ENCODE measurements at places on chromosomes 7 and 10.

GRCh38 chr7:101985903-101986734 lies 168.7 kb downstream of the CUX1 start:
- no peak for DNase-seq

DNA sequence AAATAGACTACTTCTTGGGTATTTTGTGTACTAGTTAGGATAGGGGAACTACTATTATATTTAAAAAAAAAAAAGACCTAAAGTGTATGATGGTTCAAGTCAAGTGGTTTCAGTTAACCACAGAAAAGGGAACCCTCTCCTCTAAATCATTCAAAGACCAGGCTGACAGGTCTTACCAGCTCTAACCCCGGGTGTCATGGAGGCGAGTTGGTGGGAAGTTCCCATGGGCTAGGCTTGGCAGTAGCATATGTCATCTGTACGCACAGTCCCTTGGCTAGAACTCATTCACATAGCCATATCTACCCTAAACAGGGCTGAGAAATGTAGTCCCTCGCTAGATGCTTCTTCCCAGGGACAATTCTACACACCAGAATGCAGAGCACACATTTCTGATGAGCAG lies 37.7 kb upstream of the KCNMA1 start:
- peak; percentile 90 for DNase-seq

GRCh38 chr7:30468791-30469190 lies 9.8 kb downstream of the NOD1 start:
- no peak for DNase-seq

DNA sequence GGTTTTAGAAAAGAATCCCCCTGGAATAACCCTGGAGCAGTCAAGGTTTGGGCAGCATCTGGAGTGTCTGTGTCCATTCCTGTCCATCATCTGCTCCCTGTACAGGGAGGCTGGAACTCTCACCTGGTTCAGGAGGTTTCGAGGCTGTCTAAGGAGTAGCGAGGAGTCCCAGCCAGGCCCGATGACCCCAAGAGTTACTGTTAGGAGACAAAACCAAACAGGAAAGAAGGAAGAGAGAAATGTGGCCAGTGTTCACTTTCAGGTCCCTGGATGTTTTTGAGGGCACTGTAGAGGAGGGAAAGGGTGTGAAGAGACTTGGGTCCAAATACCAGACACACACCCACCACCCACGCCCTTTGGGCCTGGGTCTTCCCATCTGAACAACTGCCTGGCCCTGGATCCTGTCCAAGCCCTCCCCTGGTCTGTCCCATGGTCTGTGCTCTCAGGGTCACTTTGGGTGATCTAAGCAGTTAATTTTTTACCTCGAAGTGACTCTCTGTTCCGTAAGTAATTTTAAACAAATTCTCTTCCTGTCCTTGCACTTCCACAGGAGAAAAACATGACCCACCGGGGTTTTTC lies 117.1 kb downstream of the ZMIZ1 start:
- no peak for DNase-seq

- no peak for DNase-seq
Observed at GRCh38 chr10:30383356-30383755, 34.3 kb upstream of the MTPAP start.

DNA sequence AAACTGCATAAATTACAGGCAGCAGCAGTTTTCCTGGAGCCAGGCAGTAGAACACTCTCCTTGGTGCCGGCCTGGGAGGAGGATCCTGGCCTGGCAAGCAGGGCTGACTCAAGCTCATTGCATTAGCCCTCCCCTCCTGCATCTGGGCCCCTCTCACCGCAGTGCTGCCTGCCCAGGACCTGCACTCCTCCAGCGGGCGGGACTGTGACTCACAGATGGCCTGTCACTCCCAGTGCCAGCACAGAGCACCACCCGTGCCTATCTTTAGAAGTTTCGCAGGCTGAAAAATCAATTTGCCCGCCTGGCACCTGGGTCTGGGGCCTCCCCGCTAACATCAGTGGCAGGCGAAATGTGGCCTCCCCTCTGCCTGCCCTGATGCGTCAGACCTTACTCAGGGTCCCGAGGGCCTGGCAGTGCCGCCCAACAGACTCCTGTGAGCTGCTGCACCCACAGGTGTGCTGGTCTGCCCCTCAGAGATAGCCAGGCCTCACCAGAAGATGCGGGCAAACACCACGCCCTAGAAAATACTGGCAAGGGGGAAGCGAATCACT lies 123.8 kb downstream of the KCNMA1 start:
- no peak for DNase-seq

- DNase-seq: no peak
Observed at GRCh38 chr10:9579110-9579705, 1438.5 kb upstream of the CELF2 start.

GRCh38 chr7:143383642-143383957 lies 2.5 kb downstream of the ZYX start:
- DNase-seq: no peak

GRCh38 chr10:133257489-133258065 lies 19.1 kb downstream of the ADAM8 start:
- no peak for DNase-seq

DNA sequence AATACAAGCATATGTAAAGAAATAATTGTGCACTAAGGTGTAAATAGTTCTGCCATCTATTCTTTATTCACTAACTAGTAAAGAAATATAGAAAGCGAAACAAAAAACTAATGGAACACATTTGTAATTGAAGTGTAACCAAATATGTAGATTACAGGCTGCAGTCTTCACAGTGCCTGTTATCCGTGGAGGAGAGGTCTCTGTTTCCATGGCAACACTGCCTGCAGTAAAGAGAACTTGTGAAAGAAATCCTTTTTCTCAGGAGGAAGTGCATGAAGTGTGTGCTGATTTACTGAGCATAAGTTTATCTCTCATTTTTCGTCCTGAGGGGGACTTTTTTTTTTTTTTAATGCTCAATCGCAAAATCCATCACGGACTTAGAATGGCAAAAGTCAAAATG lies 102.5 kb downstream of the APBB1IP start:
- DNase-seq: no peak

GRCh38 chr10:29408847-29409240 lies 120.0 kb downstream of the LYZL1 start:
- DNase-seq: no peak

GRCh38 chr10:31760674-31761081 lies 168.0 kb downstream of the ARHGAP12 start:
- DNase-seq: peak; percentile 13

- no peak for DNase-seq
Observed at GRCh38 chr10:52226197-52226847, 87.8 kb upstream of the DKK1 start.

GRCh38 chr7:100566018-100566531 lies 7.6 kb downstream of the SAP25 start:
- no peak for DNase-seq

DNA sequence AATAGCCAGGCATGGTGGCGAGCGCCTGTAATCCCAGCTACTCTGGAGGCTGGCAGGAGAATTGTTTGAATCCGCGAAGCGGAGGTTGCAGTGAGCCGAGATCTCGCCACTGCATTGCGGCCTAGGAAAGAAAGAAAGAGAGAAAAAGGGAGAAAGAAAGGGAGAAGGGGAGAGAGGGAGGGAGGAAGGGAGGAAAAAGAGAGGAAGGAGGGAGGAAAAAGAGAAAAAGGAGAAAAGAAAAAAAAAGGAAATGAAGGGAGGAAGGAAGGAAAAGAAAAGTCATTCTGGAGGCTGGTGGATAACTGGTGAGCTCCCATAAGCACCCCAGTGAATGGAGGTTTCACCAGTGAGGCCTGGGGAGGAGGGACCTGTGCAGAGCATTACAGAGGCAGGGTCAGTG lies 7.6 kb upstream of the OGDHL start:
- no peak for DNase-seq

GRCh38 chr10:27147701-27148100 lies 6.5 kb downstream of the YME1L1 start:
- no peak for DNase-seq

GRCh38 chr10:18204039-18204835 lies 64.0 kb downstream of the CACNB2 start:
- peak; percentile 97 for DNase-seq

DNA sequence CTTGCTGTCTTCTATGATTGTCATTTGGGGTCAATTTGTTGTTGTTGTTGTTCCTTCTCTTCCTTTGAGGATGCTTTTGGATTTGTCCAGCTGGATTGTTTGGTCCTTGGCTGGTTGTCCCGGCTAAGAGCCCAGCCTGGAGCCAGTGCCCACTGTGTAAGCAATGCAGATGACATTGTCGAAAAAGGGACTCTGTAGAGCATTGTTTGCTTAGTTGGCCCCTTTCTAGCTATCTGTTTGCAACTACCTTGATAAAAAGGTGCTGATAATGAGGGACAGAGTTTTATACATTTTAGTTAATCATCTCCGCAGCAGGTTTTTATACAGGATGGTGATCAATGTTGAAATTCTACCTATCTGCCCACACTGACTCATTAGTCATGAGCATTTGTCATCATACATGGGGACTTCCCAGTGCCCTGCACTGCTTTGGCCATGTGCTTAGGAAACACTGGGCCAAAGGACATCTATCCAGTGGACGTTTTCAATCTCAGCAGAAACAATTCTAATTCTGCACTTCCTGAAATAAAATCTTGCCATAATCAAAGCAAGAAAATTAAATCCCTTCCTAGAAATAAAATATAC lies 311.9 kb downstream of the GRM8 start:
- DNase-seq: no peak

DNA sequence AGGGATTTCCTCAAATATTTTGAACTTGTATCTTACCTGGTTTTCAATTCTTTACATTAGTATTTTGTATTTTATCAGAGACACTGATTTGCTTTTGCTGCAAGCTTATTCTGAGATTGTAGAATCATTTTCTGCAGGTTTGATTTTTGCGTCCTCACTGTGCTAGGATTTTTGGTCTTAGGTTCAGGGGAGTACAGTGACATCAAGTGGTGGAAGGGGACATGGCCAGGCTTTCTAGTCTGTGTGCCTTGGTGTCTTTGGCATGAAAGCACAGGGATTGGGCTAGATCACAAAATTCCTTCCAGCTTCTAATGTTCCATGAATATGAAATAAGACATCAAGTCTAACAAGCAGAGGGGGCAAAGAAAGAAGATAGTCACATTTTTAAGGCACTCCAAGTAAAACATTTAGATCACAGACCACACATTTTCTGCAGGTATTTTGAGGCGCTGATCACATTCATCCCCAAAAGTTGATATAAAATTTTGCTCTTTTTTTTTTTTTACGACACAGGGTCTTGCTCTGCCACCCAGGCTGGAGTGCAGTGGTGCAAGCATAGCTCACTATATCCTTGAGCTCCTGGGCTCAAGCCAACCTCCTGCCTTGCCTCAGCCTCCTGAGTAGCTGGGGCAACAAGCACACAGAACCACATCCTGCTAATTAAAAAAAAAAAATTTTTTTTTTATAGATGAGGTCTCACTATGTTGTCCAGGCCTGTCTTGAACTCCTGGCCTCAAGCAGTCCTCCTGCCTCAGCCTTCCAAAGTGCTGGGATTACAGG lies 124.4 kb downstream of the PON1 start:
- DNase-seq: peak; percentile 50

DNA sequence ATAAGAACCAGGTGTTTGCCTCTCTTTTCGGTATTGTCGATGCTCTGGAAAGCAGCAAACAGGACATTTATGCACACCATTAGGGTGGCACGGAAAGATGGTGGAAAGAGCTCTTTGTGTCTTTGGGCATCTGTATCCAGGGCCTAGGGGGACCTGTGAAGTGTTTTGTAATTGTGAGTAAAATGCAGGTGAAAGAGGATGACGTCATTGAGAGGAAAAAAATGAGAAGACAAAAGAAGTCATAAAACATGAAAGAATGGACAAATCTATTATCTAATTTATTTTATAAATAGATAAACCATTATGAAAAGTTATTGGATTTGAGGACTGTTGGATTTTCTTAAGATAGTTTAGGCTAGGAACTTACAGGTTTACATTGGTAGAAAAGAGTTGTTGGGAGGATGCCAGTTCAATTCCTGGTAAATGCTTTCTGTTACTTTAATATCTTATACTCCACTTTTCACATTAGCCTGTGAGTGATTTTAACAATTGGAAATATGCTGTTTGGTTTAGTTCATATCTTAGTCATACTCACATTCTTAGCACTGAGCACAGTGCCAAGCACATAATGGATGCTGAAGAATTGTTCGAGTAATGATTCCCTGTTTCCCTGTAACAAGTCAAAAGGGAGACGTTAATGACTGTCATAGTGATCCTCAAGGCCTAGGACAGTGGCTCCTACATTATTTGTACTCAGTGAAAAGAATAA lies 62.6 kb downstream of the EXOC4 start:
- no peak for DNase-seq

DNA sequence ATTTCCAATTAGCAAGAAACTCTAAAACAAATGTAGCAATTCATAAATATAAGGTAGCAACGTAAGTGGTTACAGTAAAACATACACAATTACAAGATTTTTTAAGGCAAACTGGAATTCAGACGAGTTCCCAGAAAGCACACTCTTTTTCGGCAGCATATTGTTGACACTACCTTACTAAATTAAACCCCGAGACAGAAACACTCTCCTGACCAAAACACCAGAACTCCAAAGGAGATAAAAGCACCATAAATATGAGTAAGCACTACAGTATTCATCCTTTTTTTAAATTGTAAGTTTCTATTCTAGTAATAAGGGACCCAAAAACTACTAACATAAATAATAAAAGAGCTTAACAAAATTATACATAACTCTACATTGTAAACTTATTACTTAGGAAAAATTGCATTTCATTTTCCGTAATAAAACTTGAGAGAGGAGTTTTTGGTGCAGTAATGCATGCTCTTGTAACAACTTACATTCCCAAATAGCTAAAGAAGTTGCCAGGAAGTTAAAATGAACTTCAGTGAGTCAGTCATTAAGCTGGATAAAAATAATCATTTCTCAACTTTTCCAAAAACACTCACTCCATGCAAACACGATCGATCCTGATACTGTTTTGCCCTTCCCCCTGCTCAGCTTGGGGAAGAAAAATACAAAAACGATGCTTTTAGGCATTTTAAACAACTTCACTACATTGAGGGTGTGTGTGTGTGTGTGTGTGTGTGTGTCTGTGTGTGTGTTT lies 2.0 kb downstream of the PIP4K2A start:
- no peak for DNase-seq

GRCh38 chr7:101953248-101953819 lies 135.9 kb downstream of the CUX1 start:
- DNase-seq: no peak
